ENCODE measurements at places on chromosomes 7 and 10.

- DNase-seq, result no peak
Observed at GRCh38 chr7:134787064-134787463, 7.6 kb downstream of the CALD1 start.

DNA sequence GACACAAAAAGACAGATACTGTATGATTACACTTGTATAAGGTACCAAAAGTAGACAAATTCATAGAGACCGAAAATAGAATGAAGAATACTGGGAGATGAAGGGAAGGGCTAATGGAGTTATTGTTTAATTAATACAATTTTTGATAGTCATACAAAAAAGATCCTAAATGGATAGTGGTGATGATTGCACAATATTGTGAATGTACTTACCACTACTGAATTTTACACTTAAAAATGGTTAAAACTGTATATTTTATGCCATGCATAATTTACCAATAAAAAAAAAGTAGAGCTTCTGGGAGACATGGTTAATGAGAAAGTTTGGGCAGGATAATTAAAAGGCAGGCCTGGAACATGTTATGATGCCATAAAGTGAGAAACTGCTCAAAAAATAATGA is 119.0 kb downstream of the ZPBP start:
- no peak for DNase-seq

- no peak for DNase-seq
Observed at GRCh38 chr10:30791197-30791611, 161.7 kb upstream of the LYZL2 start.

DNA sequence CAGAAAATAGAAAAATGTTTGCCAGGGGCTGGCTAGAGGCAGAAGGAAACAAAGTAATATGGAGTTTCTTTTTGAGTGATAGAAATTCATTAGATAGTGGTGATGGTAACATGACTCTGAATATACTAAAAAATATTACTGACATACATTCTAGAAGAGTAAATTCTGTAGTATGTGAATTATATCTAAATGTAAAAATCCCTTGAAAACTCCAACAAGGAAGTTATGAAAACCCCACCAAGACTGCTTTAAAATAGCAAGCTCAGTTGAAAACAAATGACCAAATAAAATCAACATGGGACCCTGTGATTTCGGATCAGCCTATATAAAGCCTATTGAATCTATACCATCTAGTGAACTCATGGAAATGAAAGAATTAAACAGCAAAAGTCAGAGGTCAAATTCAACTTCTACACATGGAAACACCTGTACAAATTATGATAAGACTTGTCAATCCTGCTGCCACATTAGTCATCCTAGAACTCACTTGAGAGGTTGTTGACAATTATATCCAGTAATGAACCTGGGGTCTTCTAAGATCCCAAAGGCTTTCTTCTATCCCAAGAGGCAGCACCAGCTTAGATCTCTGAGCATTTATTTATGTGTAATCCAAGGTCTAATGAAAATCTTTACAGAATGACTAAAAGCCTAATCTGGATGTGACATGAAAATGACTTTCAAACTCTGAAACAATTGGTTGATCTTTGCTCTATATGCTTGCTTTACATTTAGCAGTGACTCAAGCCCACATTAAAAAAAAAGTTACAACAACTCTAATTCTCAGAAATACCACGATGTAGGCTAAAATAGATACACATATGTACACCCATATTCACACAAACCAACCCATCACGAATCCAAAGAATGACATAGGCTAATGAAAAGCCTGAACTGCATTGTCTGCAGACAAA is 59.3 kb downstream of the OSBPL3 start:
- DNase-seq, result no peak

GRCh38 chr10:32084185-32084851 is 28.1 kb upstream of the KIF5B start:
- DNase-seq, result no peak

GRCh38 chr10:84179059-84179710 is 5.6 kb downstream of the GPR15LG start:
- no peak for DNase-seq

- no peak for DNase-seq
Observed at GRCh38 chr7:140898786-140899536, 25.8 kb downstream of the BRAF start.

- DNase-seq, result no peak
Observed at GRCh38 chr7:47252675-47253074, 329.2 kb downstream of the TNS3 start.

DNA sequence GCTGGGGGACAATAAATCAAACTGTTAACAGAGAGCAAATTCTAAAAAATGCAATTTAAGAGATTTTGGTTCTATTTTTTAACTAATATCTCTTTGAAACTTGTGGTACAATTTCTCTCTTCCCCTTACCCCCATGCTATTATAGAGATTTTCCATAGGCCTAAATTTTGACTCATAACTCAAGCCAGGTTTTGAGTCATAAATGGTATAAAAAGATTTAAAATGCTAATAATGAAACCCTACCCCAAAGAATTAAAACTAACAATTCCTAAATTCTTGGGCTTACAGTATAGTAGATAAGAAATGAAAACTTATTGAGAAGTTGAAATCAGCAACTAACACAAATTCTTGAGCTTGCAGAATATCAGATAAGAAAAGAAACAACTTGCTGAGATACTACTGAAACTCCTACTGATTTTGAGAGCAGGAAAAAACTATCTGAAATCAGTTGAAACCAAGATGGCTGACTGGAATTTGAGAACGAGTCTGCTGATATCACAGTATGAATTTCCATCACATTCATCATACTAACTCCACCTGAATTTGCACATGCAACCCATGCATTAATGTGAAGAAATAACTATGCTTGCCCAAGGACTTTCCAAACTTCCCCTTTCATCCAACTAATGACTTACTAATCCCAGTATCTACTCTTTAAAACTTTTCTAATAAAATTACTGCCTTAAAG is 36.3 kb downstream of the POT1 start:
- DNase-seq, result no peak

DNA sequence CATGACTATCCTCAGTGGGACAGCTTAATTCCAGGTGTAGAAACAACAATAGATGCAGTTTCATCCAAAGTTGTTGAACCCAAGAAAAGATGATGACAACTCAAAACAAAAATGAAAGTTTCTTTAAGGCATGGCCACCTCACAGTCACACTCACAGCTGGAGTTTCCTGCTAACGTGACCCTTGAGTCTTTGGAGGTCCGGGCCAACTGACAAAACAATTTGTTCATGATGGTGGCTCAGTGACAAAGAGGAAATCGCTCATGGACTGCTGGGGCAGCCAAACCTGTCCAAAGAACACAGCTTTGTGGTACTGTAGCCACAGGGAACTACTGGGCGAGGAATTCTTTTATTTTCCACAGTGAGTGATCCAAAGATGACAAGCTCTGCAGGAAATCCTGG is 96.0 kb upstream of the JCAD start:
- DNase-seq, result no peak

- no peak for DNase-seq
Observed at GRCh38 chr7:3117488-3118231, 74.0 kb upstream of the CARD11 start.

DNA sequence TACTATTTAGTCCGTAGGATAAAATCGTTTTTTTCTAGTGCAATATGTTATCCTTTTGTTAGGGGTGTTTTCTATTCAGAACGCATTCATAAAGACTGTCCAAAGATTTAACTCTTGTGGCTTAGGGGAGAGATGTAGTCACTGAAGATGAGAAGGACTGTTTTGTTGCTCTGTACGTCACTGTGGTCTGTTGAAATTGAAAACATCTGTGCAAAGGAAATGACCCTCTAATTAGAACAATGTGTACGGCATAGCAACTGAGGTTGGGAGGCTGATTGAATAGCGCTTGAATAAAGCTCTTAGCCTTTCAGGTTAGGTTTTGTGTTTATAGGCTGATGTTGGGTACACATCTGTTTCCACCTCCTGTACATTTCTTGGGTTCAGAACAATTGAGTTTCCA is 453.4 kb upstream of the AKR1E2 start:
- no peak for DNase-seq

DNA sequence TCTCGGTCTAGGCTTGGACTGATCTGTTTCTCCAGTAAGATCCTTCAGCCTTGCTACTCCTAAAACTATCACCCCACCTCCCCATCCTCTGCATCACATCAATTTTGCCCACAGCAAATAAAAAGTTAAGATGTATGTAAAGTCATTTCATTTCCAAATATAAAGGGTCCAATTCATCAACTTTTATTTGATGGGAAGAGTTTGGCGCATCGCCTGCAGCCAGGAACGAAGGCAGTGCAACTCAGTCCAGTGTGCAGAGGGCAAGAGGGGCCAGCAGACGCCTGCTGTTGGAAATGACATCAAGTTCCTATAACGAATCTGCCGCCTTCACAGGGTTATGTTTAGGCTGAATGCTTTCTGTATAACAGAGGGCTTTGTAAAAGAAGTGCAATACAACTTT is 97.0 kb downstream of the SVIL start:
- no peak for DNase-seq

DNA sequence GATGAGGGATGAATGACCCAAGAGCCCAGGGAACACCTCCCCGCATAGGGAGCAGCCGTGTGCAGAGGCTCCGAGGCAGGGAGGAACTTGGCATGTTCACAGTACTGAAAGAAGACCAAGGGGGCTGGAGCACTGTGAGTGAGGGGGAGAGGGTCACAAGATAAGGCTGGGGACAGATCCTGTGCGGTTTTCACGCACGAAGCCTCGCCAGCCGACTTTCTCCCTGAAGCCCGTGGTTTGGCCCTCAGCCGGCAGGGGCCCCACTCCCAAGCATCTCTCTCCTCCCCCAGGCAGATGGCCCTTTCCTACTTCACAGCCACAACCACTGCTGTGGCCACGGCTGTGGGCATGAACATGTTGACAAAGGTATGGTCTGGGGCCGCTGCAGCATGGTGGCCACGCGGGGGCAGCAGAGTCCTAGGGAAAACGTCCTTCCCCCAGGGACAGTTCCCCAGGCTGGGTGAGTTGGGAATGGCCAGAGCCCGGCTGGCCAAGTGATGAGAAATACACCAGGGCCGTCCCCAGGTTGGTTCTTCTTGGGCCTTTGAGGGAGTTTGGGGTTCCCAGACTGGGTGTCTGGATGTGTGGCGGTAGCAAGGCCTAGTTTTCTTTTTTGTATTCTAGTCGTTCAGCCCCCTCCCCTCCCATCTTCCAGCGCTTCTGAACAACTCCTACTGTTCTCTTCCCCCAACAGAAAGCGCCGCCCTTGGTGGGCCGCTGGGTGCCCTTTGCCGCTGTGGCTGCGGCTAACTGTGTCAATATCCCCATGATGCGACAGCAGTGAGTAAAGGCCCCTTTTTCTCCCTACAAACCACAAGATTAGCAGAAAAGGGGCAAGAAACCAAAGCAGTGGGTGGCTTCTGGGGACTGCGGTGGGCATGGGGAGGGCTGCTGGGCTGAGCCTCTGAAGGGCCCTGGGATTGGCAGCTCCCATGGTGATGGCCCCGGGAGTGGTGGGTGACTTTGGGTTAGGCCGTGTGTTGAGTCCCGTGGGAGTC is 14.4 kb upstream of the WBP1L start:
- no peak for DNase-seq

GRCh38 chr7:47747160-47747559 is 165.2 kb upstream of the TNS3 start:
- DNase-seq, result no peak

DNA sequence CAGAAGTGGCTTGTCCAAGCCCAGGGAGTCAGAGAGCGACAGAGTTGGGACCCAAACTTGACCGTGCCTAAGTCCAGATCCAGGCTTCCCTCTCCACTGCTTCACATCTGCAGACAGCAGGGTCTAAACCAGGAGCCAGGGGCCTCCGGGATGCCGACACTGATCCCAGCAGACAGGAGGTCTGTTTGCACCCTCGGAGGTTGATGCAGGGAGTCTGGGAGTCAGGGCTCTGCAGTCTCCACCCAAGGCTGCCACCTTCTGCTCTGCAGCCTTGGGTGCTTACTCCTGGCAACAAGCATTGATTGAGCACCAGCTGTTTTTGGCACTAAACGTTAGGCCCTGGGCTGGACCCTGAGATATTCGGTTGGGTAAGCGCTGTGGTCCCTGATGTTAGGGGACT is 21.0 kb downstream of the ELFN1 start:
- no peak for DNase-seq

GRCh38 chr10:79926037-79926436 is 22.9 kb downstream of the SFTPD start:
- DNase-seq, result no peak

DNA sequence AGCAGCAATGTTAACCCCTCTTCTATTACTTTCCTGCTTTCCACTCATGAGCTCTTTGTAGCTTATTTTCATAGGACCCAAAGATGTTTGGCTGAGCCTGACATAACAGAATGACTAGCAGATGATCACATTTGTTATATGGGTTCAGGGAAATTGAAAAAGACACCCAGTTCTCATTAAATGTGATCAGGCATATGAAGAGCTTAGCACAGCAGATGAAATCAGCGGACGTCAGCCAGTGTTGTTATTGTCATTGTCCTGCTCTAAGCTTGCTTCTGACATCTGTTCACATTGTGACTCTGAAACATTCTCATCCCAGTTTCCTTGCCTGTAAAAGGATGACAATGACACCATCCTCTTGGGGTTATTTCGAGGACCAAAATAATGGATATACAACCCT is 43.5 kb downstream of the FAM241B start:
- no peak for DNase-seq

DNA sequence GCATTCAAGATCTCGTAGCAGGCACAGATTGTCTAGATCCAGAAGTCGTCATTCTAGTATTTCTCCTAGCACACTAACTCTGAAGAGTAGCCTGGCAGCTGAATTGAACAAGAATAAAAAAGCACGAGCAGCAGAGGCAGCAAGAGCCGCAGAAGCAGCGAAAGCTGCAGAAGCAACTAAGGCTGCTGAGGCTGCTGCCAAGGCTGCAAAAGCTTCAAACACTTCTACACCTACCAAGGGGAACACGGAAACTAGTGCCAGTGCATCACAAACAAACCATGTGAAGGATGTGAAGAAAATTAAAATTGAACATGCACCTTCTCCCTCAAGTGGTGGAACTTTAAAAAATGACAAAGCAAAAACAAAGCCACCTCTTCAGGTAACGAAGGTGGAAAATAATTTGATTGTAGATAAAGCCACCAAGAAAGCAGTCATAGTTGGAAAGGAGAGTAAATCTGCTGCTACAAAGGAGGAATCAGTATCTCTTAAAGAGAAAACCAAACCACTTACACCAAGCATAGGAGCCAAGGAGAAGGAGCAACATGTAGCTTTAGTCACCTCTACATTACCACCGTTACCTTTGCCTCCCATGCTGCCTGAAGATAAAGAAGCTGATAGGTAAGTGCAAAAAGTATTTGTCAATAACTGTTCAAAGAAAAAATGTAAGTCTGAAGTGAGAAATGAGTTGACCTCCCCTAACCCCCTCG is 37.7 kb downstream of the CDK13 start:
- no peak for DNase-seq

DNA sequence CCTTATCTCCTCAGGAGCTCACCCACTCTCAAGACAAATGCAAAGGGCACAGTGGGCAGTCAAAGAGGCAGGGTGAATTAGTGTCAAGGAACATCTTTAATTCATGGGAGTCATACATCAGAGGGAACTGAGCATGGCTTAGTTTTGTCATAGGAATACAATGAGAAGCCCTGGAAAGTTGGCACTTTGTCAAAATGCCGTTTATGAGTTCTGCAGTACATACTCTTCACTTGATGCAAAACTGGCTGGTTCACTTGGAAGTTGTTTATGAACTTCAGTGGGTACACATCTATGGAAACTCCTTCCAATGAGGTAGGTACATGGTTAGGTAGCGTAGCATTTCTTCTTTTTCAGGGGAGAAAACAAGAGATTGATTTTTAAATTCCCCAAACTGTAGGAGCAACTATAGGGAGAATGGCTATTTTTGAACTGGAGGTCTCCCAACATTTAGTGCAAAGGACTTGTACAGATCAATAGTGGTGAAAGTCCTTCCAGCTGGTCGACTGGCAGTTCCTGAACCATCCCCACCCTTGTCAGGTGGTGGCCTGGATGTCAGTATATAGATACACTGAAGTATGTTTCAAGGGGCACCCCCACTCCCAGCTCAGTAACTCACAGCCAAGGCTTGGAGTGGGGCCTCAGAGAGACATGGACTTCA is 580.5 kb downstream of the REEP3 start:
- no peak for DNase-seq

Measured in activated CD8-positive, alpha-beta memory T cell treated with anti-CD3 and anti-CD28 coated beads for 4 hours (primary cell).